Keratinocyte (primary cell): ENCODE measurements at places on chromosomes 4 and X. TPM values are rescaled to one million over a fixed set of nuclear protein-coding genes. Genes with fewer than 3 reads are reported as not detected.

The S100P gene
- 0.68 to 2.3 TPM (median 1.7 TPM) in 3 replicates for polyA plus RNA-seq

The SMC1A gene
- polyA plus RNA-seq: 13.7 to 38.9 TPM (median 24.2 TPM) in 3 replicates

The WAS gene
- polyA plus RNA-seq: 0.05 to 0.09 TPM (median 0.07 TPM) in 3 replicates

The SPIN4 gene
- 1.8 to 5.8 TPM (median 4.4 TPM) in 3 replicates for polyA plus RNA-seq

The ADAMTS3 gene
- 0.03 to 0.09 TPM (median 0.03 TPM) in 3 replicates for polyA plus RNA-seq

The LIAS gene
- 13.2 to 20.6 TPM (median 17.1 TPM) in 3 replicates for polyA plus RNA-seq

The ARX gene
- not detected in 3 replicates for polyA plus RNA-seq

The TSPAN7 gene
- 1.6 to 2.3 TPM (median 1.7 TPM) in 3 replicates for polyA plus RNA-seq

- no peak overlapping the region for H3K4me3 ChIP-seq
- no peak overlapping the region for H3K27ac ChIP-seq
- DNase-seq: no peak
- H3K36me3 ChIP-seq: peaks cover 10% of the 10 kb centered on the region
- no peaks in the 10 kb centered on the region for H3K27me3 ChIP-seq
These were observed 39.7 kb downstream of the NSG1 start for GRCh38 chr4:4426511-4427120.

- no peak overlapping the region for H3K27ac ChIP-seq
- no peak for DNase-seq
- H3K36me3 ChIP-seq: no peaks in the 10 kb centered on the region
- H3K27me3 ChIP-seq: no peaks in the 10 kb centered on the region
These were observed 182.7 kb downstream of the PABPC4L start for GRCh38 chr4:134018846-134019245.

GRCh38 chrX:21990832-21991231 lies 41.3 kb upstream of the PHEX start:
- H3K27me3 ChIP-seq: no peaks in the 10 kb centered on the region
- no peaks in the 10 kb centered on the region for H3K4me1 ChIP-seq
- H3K4me3 ChIP-seq: no peak overlapping the region
- peaks cover 5% of the 10 kb centered on the region for H3K36me3 ChIP-seq
- DNase-seq: no peak
- no peak overlapping the region for H3K27ac ChIP-seq

DNA sequence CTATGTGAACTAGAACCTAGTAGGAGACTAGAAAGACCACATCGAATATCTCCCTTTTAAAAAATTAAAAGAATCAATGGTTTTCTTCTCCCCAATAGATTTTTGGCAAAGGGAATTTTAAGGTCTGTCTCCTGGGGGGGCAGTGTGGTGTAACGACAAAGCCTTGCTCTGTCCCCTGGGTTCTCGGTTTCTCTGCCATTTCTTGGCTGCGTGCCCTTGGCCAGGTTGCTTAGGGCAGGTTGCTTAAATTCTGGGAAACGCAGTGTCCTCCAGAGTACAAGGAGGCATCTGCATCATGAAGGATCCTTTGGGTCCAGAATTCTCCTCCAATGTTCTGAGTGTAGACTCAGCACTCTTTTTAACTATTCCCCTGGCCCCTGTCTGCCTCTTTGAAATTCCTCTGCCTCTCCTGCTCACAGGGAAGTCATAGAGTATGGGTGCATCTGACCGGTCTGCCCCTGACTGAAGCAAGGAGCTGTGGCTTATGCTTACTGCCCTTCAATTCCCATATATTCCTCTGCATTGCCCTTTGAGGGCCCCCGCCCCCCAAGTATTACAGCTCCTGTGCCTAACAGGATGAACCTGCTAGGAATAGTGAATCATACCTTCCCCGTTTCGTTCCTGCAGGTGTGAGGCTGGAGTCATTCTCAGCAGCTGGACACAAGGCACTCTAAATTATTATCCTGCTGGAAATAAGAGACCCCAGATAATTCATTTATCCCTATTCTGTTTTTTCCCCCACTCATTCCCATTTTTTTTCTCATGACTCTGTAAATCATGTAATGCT lies 2.2 kb downstream of the KIT start:
- peaks cover 37% of the 10 kb centered on the region for H3K4me1 ChIP-seq
- H3K27me3 ChIP-seq: peaks cover 40% of the 10 kb centered on the region
- DNase-seq: no peak
- no peak overlapping the region for H3K4me3 ChIP-seq
- no peak overlapping the region for H3K27ac ChIP-seq

DNA sequence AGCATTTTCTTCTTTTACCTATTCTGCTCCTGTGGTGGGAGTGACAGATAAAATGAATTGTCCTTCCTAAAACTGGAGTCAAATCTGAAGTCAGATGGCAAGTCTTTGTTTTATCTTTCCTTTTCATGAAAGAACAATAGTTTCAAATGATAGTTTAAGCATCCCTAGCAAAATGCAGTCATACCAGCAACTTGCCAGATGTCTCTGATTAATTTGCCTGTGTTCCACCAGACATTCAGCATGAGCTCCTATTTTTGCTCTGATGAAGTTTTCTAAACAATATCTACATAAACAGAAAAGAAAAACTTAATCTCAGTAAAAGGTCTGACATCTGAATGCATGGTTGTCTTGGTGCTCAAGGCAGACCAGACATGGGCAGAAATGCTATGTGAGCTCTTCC lies 15.2 kb downstream of the PRKG2 start:
- H3K27me3 ChIP-seq: no peaks in the 10 kb centered on the region
- H3K27ac ChIP-seq: no peak overlapping the region
- H3K4me1 ChIP-seq: peaks cover 5% of the 10 kb centered on the region
- no peak for DNase-seq
- H3K4me3 ChIP-seq: no peak overlapping the region

- no peaks in the 10 kb centered on the region for H3K27me3 ChIP-seq
- peak overlapping the region; percentile 80 for H3K4me3 ChIP-seq
- peaks cover 31% of the 10 kb centered on the region for H3K4me1 ChIP-seq
- peaks cover 9% of the 10 kb centered on the region for H3K36me3 ChIP-seq
- peak; percentile 76 for DNase-seq
- peak overlapping the region; percentile 96 for H3K27ac ChIP-seq
These were observed 90.8 kb downstream of the IRF2 start for GRCh38 chr4:184383497-184384055.

DNA sequence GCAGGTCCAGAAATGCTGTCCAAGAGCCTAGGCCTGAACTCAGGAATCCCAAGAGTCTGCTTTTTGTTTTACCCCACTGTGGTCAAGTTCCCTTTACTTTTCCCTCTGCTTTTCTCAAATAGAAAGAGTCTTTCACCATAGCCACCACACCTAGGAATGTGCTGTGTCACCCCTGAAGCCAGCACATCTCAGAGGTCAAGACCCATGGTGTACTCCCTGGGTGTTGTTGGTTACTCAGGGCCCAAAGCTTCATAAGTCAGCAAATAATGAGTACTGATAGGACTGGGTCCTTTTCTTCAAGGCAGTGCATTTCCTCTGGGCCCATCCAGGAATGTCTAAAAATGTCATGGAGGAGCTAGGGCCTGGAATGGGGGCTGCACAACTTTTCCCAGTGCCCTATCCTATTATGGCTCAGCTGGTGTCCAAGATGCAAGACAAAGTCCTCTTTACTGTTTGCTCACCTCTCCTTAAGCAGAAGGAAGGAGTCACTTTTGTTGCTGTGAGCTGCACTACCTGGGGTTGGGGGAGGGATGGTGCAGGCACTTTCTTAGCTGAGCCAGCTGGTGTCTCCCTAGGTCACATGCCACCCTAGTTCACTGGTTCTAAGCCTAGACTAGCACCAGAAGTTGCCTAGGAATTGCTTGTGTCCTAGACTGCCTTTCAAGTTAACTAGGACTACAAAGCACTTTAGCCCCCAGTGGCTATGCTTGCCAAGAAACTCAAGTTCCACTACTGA lies 62.4 kb upstream of the RXFP1 start:
- H3K27ac ChIP-seq: peak overlapping the region; percentile 80
- DNase-seq: no peak
- H3K4me3 ChIP-seq: no peak overlapping the region
- peaks cover 53% of the 10 kb centered on the region for H3K4me1 ChIP-seq

- no peak for DNase-seq
- no peak overlapping the region for H3K4me3 ChIP-seq
- no peak overlapping the region for H3K27ac ChIP-seq
- H3K4me1 ChIP-seq: no peaks in the 10 kb centered on the region
- H3K36me3 ChIP-seq: no peaks in the 10 kb centered on the region
These were observed 72.0 kb upstream of the GPRIN3 start for GRCh38 chr4:89379511-89380044.

DNA sequence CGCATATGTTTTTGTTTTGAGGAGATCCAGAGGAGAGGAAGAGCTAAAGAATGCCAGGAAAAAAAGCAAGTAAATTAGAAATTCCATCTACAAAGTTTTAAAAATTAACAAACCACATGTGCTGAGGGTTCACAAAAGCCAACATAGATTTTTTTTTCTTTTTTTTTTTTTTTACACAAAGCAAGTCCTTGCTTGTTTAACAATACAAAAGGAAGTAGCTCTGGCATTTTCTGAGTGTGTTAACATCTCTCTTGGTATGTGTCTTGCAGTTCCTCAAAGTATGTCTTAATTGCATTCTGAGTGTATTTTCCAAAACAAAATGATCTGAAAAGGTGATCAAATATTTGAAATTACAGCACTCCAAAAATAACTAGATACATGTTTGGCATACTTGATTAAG lies 1682.7 kb upstream of the AGA start:
- H3K4me3 ChIP-seq: no peak overlapping the region
- no peaks in the 10 kb centered on the region for H3K27me3 ChIP-seq
- no peak for DNase-seq
- H3K4me1 ChIP-seq: no peaks in the 10 kb centered on the region
- H3K36me3 ChIP-seq: no peaks in the 10 kb centered on the region
- no peak overlapping the region for H3K27ac ChIP-seq

- H3K27ac ChIP-seq: no peak overlapping the region
- H3K36me3 ChIP-seq: no peaks in the 10 kb centered on the region
- H3K4me3 ChIP-seq: no peak overlapping the region
- peaks cover 29% of the 10 kb centered on the region for H3K27me3 ChIP-seq
- DNase-seq: no peak
These were observed 16.2 kb downstream of the ZFYVE28 start for GRCh38 chr4:2402048-2402842.

DNA sequence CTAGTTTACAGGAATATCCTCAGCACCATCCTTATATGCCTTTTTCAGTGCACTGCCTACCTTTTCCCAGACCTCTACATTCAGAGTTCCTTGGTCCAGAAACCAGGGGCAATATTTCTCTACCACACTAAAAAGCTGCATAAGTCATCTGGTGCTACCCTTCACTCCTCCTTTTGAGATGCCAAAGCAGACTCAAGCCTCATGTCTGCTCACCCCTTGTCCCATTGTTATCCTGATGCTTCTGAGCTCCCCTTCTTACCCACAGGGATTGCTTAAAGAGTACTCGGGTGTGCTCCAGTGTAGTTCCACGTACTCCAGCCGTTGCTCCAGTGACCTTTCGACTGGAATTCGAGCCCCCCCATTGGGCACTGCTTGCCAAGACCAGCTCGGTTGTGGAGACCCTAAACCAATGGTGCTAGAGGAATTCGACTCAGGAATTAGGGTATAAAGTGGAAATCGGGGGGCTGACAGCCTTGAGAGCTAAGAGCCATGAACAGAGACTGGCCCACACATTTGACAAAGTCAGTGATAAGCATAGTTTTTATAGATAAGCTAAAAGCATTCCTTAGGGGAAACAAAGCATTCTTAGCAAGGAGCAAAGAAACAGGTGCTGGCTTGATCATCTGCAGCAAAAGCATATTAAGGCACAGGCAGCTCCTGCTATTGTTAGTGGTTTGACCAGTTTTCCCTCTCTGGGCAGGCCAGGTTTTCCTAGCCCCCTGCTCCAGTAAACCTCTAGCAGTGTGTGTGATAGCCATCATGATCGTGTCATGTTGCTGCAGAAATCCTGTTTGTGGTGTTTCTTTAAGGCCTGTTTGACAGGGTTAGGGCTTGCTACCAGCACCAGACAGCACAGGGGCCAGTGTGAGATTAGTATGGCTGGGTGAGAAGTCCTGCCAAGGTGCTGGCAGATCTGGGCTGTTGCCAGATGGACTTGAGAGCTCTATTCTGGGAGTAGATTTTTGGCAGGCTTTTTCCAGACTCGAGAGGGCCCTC lies 57.5 kb upstream of the WDR1 start:
- no peaks in the 10 kb centered on the region for H3K27me3 ChIP-seq
- H3K4me3 ChIP-seq: no peak overlapping the region
- DNase-seq: no peak
- H3K27ac ChIP-seq: peak overlapping the region; percentile 56

- DNase-seq: no peak
- no peaks in the 10 kb centered on the region for H3K4me1 ChIP-seq
- no peaks in the 10 kb centered on the region for H3K36me3 ChIP-seq
- no peaks in the 10 kb centered on the region for H3K27me3 ChIP-seq
- no peak overlapping the region for H3K27ac ChIP-seq
These were observed 52.6 kb downstream of the LIMCH1 start for GRCh38 chr4:41590591-41590990.

- H3K4me1 ChIP-seq: peaks cover 5% of the 10 kb centered on the region
- H3K27ac ChIP-seq: peak overlapping the region; percentile 78
- no peaks in the 10 kb centered on the region for H3K36me3 ChIP-seq
- no peaks in the 10 kb centered on the region for H3K27me3 ChIP-seq
- no peak for DNase-seq
- peak overlapping the region; percentile 77 for H3K4me3 ChIP-seq
These were observed 772 bp downstream of the EOLA1 start for GRCh38 chrX:149541521-149542047.

- DNase-seq: no peak
- H3K27ac ChIP-seq: no peak overlapping the region
- H3K4me1 ChIP-seq: no peaks in the 10 kb centered on the region
- no peaks in the 10 kb centered on the region for H3K36me3 ChIP-seq
- H3K4me3 ChIP-seq: no peak overlapping the region
These were observed 72.0 kb upstream of the DCLK2 start for GRCh38 chr4:150006197-150006596.

GRCh38 chr4:184473499-184474262 lies 669 bp downstream of the IRF2 start:
- H3K27me3 ChIP-seq: no peaks in the 10 kb centered on the region
- peak overlapping the region; percentile 97 for H3K4me3 ChIP-seq
- peak overlapping the region; percentile 98 for H3K27ac ChIP-seq
- H3K36me3 ChIP-seq: no peaks in the 10 kb centered on the region
- H3K4me1 ChIP-seq: peaks cover 17% of the 10 kb centered on the region

- no peaks in the 10 kb centered on the region for H3K4me1 ChIP-seq
- H3K36me3 ChIP-seq: no peaks in the 10 kb centered on the region
- no peak for DNase-seq
- H3K27me3 ChIP-seq: no peaks in the 10 kb centered on the region
These were observed 61.5 kb downstream of the PCDH18 start for GRCh38 chr4:137470806-137471205.

GRCh38 chrX:18961686-18962085 lies 22.2 kb downstream of the PHKA2 start:
- H3K4me1 ChIP-seq: peaks cover 28% of the 10 kb centered on the region
- no peaks in the 10 kb centered on the region for H3K36me3 ChIP-seq
- H3K4me3 ChIP-seq: no peak overlapping the region
- no peak for DNase-seq

- no peaks in the 10 kb centered on the region for H3K4me1 ChIP-seq
- DNase-seq: no peak
- no peaks in the 10 kb centered on the region for H3K27me3 ChIP-seq
- H3K27ac ChIP-seq: no peak overlapping the region
These were observed 220.3 kb downstream of the KCNIP4 start for GRCh38 chr4:21728304-21728703.

- H3K36me3 ChIP-seq: no peaks in the 10 kb centered on the region
- no peak overlapping the region for H3K4me3 ChIP-seq
- H3K27me3 ChIP-seq: no peaks in the 10 kb centered on the region
- H3K4me1 ChIP-seq: no peaks in the 10 kb centered on the region
These were observed 111.7 kb downstream of the GALNTL6 start for GRCh38 chr4:171924746-171925376.

GRCh38 chr4:2059726-2060602 lies 837 bp downstream of the NAT8L start:
- no peaks in the 10 kb centered on the region for H3K4me1 ChIP-seq
- no peak overlapping the region for H3K27ac ChIP-seq
- H3K27me3 ChIP-seq: peaks cover 53% of the 10 kb centered on the region
- H3K36me3 ChIP-seq: no peaks in the 10 kb centered on the region
- no peak overlapping the region for H3K4me3 ChIP-seq

GRCh38 chr4:181971411-181971810 lies 271.8 kb upstream of the TENM3 start:
- H3K36me3 ChIP-seq: no peaks in the 10 kb centered on the region
- H3K4me1 ChIP-seq: peaks cover 20% of the 10 kb centered on the region
- H3K27ac ChIP-seq: peak overlapping the region; percentile 30
- no peaks in the 10 kb centered on the region for H3K27me3 ChIP-seq
